HT1080 (cell line): ENCODE measurements at places on chromosomes 16 and 17.
A peak's percentile ranks its signal among the peaks of the same experiment; 100 is the strongest.

- DNase-seq, result no peak
Measured at GRCh38 chr17:1059131-1059795, 62.3 kb downstream of the TIMM22 start.

- DNase-seq, result peak; percentile 47
Measured at GRCh38 chr17:73657473-73658116, 13.3 kb upstream of the SDK2 start.

DNA sequence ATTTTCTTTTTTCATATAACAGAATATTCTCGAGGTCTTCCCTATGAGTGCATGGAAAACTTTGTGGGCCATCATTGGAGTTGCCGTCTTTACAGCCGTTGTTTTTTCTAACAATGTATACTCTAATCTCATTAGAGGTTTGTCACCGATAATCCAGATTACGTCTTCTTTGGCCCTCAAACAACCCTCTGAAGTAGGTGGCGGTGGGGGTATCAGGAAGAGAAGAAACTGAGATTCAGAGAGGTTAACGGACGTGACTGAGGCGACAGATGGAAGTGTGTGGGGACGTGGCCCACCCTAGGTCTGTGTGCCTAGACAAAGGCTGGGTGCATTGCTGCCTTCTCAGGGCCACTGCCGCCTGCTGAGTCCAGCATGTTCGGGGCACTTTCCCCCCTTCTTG, 63.7 kb downstream of the RPTOR start:
- DNase-seq, result no peak

DNA sequence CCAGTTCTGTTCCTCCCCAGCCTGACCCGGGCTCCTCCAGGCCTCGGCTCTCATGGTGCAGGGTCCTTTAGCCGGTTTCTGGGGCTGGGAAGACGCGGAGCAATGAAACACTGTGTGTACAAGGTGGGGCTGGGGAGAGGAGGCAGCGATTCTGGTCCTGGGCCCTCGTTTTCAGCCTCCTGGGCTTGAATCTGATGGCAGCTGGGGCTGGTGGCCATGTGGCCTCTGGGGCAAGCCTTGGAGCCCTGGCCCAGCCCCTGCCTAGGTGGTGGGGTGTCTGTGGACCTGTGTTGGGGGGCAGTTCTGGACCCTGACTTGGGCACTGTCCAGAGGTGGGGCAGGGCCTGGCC, 4.1 kb downstream of the FOXJ1 start:
- no peak for DNase-seq

DNA sequence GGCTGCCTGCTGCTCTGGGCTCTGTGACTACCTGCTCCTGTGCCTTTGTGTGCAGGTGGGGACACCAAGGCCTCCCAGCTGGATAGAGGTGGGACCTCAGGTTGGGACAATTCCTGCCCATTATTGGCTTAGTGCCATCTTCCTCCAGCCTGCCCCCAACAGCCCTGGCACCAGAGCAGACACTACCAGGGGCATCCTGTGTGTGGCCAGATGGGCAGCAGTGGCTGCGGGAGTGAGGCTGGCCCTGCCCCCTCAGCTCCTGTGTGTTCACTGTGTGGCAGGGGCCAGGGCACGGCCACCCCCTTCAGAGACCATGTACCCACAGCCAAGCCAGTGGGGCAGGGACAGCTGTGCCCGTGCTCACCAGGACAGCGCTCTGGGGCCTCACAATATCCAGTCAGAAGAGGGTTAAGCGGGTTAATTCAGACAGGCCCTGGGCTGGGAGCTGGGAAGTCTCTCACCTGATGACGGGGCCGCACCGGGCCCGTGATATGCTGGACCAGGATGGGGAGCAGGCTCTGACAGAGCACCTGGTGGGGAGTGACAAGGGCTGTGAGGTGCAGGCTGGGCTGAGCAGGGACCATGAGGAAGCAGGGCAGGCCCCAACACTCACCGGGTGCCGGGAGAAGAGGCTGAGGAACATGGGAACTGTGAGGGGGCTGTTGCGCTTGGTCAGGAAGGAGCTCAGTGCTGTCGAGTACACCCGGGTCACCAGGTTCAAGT, 13.0 kb downstream of the MYBBP1A start:
- no peak for DNase-seq

DNA sequence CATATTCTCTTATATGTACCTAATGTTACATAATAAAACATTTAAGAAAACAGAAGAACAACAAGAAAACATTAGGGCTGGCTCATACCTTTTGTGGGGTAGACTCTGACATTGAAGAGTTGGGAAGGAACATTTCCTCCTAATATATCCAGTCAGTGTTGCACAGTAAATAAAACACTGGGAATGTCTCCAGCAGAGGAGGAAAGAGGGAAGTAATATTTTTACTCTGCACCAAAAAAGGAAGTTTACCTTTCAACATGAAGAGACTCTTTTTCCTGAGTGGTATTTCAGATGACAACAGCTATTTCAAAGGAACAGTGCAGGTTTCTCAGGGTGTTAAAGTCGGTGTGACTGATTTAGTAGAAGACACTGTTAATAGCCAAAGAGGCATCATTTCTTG, 31.9 kb downstream of the EPN2 start:
- DNase-seq, result no peak

DNA sequence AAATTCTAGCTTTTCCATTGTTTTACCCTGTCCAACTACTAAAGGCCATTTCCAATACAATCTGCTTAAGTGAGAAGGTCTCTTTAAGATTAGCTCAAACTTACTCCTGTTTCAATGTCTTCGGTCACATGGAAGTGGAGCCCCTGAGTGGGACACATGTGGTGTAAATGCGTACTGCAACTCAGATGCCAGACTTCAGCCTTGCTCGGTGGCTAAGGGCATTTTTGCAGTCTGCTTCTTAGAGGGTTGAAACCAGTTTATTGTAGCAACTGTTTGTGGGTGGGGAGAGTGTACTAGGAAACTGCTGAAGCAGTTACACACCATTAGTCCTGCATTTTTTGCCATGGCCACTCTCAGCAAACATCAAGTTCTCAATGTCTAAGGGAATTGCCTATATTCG, 140.6 kb downstream of the PARN start:
- DNase-seq, result no peak

GRCh38 chr16:81607006-81607405, 162.4 kb downstream of the CMIP start:
- no peak for DNase-seq

DNA sequence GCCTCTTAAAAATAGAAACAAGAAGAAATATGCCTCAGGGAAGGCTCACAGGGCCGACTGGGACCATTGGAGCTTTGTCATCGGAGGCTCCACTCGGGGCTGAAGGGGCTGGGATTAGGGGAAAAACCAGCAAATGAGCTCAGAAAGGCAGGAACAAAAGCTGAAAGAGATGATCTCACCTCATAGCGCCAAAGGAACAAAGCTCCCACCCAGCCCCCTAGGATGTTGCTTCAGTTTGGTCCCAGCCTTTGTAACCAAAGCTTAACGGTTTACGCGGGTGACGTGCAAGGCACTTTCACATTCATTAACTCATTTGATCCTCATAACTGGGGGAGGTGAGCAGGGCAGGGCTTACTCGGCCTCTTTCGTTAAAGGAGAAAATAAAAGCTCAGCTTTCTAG, 168.5 kb upstream of the DYNLRB2 start:
- no peak for DNase-seq
